Fibroblast of skin of right biceps (primary cell): ENCODE measurements at places on chromosomes 1 and 21.

DNA sequence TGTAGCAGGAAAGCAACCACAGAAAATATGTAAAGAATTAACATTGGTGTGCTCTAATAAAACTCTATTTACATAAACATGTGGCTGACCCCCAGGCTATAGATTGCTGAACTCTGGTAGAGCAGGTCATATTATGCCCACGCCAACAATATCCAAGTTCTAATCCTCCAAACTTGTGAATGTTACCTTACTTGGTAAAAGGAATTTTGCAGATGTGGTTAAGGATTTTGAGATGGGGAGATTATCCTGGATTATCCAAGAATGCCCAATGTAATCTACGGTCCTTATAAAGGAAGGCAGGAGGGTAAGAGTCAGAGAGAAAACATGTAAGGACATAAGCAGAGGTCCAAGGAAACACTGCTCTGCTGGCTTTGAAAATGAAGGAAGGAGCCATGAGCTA lies 201.0 kb downstream of the USH2A start:
- peak; percentile 18 for DNase-seq

DNA sequence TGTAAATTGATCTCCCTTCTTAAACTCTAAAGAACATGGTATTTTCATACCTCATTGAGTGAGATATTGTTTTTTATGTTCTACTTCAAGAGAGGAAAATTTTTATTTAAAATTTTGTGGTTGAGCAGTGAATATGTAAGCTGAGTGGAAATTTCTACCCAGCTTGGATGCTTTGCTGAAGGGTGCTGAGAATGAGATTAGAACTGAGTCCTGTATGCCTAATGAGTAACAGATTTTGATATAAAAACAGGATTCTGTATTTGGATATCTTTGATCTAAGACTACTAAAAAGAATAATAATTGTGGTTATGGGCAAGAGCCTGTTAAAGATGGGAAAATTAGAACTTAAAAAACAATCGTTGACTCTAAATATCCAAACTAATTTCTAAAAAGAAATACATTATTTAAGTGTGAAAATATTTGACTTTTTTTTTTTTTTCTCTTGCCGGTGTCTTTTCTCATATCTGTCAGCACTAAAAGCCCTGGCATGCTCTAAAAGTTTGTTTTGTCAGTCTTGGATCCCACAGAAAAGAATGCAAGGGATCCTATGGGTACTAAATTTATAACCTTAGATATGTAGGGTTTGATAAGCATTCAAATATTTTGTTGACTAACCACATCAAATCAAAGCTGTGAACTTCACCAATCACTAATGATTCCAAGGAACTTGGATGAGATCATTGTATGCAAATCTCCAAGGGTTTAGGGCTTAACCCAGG lies 652.3 kb downstream of the PTPRC start:
- peak; percentile 30 for DNase-seq

DNA sequence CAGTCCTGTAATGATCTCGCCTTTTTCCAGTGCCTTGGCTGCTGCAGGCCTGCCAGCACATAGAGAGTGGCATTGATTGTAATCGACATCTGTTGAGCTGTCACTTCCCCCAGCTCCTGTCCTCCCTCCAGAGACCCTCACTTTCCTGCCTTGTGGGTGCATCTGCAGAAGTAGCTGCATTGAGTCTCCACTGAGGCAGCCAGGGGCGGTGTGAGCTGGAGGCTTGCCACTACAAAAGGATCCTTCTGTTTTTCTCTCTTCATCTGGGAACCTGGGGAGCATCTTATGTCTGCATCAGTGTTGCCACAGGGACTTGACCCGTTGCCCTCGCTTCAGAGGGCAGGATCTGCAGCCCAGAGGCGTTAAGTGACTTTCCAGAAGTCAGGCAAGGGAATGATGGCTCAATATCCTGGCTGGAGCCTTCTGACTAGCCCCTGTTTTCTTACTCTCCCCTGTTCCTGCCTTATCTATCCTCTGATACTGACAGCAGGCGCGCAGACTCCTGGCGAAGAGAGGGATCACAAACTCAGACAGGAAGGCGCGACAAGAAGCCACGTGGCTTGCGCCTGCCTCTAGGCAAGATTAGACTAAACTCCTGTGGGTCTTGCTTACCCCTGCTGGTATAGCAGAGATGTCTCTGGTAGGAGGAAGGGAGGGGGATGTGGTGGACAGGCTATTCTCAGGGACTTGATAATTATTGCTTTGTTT lies 13.3 kb upstream of the FMOD start:
- no peak for DNase-seq

- no peak for DNase-seq
These were observed 468.8 kb downstream of the CAMTA1 start for GRCh38 chr1:7253988-7254587.

GRCh38 chr21:29443411-29444010 lies 144.8 kb downstream of the BACH1 start:
- peak; percentile 6 for DNase-seq

DNA sequence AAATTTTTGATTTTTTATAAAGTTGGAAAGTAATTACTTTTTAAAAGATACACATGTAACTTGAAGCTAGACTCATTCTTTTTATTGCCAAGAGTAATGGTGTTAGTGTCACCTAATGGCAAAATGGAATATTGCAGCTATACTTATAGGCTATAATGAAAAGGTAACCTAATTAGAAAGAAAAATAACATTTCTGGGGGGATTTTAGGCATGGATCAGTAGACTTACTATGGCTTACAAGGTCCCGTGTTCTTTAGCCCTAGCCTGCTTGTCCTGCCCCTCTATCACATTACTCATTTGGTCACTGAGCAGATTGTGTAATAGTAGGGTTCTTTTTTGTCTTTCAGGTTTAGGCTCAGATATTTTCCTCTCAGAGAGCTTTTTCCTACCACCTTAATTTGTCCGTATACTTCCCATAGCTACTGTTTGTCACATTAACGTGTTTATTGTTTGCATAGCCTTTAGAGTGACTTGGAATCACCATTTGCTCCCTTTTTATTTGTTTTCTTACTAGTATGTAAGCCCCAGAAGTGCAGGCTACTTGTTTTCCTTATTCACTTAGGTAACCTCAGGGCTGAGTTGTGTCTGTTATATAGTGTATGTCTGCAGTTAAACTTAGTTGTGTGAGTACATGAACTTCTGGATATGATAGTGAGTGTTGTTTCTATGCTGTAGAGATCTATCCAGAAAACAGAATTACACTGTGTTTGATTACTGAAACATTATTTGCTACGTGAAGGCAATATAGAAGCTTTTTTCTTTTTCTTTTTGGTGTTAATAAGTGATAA lies 58.7 kb downstream of the RABGAP1L start:
- DNase-seq, result peak; percentile 38

GRCh38 chr1:29159773-29160172 lies 21.9 kb downstream of the SRSF4 start:
- DNase-seq, result no peak

DNA sequence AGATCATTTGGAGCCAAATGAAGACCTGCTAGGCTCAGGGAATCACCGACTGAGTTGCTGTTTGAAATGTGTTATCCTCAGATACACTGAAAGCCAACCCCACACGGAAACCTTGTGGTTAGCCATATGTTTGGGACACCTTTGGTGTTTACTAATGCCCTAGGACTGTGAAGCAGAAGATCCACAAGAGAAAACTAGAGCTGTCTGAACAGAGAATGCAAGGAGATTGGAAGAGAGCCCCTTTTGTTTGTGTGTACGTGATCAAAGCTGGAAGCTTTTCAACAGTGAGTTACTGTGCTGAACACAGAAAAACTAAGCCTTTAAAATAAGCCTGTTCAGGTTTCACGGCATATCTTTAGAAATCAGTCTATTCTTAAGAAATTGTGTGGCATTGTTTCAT lies 908.2 kb upstream of the ADGRL2 start:
- peak; percentile 2 for DNase-seq

DNA sequence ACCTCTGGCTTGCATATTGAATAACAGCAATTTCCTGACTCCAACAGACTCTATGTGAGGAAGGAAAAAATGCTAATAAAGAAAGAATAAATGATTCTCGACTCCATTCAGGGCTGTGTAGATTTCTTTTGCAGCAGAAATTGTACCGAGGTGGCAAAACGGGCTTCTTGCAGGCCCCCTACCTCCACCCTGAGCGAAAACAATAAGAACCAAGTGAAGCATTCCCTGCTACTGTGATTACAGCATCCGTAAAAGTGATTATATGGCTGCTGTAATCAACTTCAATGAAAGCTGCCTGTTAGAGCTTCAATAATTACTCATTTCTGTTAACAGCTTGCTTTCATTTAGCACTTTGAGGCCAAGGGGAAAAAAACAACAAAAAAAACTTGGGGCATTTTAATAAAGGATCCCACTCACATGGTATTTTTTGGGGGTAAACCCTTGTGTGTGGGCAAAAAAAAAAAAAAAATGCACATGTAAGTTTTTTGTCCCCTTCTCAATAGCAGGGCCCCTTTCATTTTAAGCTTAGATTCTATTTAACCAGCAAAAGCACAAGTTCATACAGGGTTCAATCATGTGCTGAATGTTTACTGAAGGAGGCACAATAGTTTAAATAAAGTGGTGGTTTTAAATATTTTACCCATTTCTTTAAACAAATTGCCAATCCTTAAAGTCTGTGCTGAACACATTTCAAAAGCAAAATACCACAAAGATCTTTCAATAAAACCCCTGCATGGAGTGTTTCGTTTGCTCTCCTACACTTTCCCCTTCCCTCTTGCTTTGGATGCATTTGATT lies 271.6 kb downstream of the LMO4 start:
- DNase-seq, result no peak

- no peak for DNase-seq
These were observed 14.3 kb downstream of the SMG5 start for GRCh38 chr1:156268336-156268735.

DNA sequence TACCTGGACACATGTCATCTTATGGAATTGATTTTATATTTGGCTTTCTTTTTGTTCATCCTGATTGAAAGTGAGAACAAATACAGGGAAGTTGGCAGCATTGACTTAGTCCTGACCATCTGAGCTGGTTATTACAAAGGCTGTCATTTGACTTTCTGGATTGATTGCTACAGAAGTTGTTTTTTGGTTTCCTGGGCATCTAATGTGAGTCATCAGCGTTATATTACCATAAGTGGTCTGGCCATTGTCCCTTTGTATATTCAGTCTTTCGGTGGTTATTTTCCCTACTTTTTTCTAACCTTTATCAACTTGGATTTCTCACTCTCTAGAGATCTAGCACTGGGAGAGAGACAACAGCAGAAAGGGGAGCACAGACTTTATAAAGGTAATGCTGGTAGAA lies 1646.5 kb downstream of the MRPL39 start:
- no peak for DNase-seq

DNA sequence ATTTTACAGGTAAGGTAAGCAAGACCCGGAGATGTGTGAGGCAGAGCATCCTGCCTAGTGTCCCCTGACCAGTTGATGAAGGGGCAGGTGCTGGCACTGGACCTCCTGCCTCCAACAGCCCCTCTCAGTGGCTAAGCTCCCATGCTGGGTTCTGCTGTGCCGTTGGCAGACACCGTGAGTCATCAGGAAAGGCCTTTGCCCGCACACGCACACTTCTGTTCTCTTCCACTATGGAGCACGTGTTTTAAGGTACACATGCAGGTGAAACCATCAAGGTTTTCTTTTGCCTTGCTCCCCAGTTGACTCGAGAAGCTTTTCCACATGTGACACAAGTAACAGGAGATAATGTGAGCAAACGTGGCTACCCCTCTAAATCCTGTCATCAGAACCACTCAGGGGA lies 207.9 kb downstream of the RRAGC start:
- no peak for DNase-seq

DNA sequence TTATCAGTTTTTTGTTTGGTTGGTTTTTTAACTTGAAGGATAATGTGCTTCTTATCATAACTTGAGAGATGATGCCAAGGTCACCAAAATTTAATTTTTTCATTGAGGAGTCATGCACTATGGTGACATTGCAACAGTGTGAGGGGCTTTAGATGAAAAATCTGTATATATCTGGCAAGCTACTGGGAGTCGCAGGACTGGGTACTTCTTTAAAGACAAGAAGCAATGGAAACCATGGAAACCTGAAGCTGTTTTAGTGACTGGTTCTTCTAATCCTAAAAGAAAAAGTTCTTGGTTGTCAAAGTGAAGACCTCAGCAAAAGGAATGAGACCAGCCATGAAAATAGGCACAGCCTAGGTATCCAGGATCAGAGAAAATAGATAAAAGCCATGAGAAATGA lies 31.1 kb downstream of the ZC3H11B start:
- DNase-seq, result no peak

DNA sequence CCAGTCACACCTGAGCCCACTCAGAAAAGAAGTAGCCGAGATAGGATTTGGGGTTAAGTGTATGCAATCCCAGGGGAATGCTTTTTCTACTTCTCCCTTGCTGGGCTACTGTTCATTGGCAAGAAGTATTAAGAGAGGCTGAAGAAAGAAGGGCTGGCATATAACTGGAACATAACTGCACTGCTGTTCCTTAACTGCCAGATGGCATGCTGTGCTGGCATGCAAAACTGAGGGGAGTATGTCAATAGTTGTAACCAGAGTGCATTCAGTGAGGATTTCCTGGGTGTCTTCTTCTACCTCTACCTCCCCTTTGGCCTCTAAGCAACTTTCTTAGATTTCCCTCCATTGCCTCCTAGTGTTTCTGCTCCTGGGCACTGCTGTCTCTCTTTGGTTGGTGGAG lies 66.4 kb downstream of the TNR start:
- no peak for DNase-seq

GRCh38 chr1:31180338-31180737 lies 59.3 kb downstream of the NKAIN1 start:
- DNase-seq, result no peak

DNA sequence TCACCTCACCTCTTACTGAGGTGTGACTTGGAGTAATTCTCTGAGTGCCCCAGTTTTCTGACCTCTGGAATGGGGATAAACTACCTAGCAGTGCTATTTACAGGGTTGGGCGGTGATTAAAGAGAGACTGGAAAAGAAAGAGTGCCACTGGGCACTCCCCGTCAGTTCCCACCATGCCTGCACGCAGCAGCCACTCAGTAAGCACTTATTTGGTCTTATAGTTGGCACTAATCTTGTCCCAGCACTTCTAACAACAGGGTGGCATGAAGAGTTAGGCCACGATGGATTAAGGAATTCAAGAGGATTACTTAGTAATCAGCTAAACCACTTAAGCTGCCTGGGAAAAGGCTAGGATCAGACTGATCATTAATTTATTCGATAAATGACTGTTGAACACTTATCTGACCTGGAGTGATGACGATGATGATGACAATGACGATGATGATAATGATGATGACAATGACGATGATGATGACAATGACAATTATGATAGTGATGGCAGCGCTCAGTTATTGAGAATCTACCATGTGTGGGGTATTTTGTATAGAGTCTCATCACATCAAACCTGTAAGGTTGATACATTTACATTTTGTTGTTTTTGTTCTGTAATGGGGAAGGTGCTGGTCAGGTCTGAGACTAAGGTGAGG lies 5.4 kb downstream of the CITED4 start:
- DNase-seq, result no peak

DNA sequence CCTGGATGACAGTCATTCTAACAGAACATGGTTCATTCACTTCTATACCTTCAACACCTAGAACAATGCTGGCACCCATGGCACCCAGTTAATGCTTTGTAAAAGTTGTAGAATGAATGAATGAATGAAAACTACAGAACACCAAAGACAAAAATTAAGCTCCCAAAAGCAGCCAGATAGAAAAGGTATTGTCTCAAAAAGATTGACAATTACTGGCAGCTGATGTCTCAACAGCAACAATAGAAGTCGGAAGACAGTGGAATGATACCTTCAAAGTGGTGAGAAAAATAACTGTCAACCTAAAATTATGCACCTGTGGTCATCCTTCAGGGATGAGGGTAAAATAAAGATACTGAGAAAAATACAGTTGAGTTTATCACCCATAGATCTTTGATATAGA lies 4.9 kb upstream of the C1orf167 start:
- DNase-seq, result no peak
